T-helper 22 cell (primary cell): ENCODE measurements at places on chromosomes 6 and 20.

GRCh38 chr6:71107911-71108420, 151.1 kb upstream of the B3GAT2 start:
- no peak for DNase-seq

GRCh38 chr6:107780226-107780625, 43.9 kb downstream of the SCML4 start:
- DNase-seq = no peak

GRCh38 chr6:161804838-161805237, 531.0 kb upstream of the AGPAT4 start:
- no peak for DNase-seq

GRCh38 chr6:102820098-102820497, 1426.6 kb downstream of the GRIK2 start:
- no peak for DNase-seq

GRCh38 chr6:9412951-9413559, 977.7 kb upstream of the SLC35B3 start:
- no peak for DNase-seq

DNA sequence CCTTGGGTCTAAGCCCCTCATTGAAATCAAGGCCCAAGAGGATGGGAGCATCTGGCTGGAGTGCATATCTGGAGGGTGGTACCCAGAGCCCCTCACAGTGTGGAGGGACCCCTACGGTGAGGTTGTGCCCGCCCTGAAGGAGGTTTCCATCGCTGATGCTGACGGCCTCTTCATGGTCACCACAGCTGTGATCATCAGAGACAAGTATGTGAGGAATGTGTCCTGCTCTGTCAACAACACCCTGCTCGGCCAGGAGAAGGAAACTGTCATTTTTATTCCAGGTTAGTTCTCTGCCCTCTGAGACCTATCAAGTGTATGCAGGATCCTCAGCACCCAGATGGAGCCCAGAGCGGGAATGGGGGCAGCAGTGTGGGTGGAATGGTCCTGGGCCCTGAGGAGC, 5.1 kb downstream of the BTN2A2 start:
- no peak for DNase-seq

DNA sequence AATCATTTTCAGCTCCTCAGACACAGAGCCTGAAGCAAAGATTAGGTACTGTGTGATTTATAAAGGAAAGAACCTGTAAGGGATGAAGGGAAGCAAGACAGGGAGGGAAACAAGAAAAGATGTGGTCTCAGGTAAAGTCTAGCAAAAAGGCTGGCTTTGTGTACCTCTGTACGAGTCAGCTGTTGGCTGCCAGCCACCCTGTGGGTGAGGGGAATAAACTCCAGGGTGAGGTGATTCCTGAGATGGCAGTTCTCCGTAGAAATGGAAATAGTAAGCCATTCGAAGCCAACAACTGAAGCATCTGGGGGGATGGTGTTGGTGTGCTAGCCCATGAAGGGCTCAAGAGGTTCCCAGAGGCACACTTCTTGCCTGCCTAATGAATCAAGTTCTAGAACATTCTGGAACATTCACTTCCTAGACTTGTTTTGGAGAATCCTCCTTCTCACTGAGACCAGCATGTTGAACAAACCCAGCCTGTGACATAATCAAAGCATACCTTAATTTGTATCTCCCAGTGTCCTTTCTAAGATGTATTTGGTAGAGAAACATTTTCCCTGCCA, 10.6 kb upstream of the TTPAL start:
- no peak for DNase-seq

GRCh38 chr20:17971300-17972013, 2.6 kb downstream of the MGME1 start:
- no peak for DNase-seq

DNA sequence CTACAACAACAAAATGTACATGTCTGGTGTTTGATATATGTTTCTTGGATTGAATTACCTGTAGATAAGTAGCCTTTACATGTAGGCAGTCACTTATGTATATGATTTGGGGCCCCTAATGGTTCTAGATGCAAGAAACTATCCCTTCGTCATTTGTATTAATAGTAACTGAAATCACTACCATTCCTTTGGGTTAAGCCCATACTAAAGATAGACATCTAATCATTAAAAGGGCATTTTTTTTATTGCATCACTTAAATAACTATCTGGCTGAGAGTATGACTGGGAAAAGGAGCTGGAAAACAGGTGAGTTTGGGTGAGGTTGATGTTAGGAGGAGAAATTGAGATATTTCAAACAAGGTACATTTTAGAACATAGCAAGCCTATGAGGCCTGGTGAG, 213.5 kb upstream of the PLN start:
- no peak for DNase-seq

DNA sequence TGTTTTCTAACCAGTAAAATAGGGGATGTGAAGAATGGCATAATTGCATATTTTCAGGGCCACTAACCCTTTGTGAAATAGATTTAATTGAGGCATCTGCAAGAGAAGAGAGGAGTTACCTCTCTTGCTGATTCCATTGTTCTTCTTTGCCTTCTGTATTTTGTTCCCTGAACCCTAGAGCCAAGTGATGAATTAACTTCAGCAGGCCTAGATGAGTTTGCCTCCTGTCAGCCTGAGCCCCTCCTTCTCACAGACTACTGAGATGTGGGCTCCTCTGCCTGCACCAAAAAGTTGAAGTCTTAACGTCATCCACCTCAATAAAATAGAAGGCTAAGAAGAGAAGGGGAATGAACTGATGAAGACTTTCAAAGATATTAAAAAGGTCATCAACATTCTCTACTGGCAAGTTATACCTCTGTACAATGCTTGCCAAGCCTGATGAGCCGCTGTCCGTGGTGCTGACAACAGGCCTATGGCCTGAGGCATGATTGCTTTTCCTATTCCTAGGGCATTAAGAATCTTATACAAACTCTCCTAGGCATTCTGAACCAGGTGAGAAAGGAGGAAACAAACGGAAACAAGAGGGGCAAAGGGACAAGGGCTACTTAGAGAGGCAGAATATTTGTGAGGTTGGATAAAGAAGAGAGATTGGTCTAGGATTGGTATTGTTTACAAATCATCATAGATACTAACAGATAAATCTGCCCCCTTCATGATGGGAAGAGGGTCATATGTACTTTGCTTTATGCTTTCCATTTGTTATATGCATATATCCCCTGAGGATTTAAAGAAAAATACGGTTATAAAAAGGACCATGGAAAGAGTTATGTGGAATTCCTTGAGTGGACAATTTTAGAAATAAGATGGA, 46.8 kb downstream of the CD24 start:
- DNase-seq = no peak

GRCh38 chr6:74015427-74015826, 319.4 kb downstream of the CD109 start:
- DNase-seq = no peak

- no peak for DNase-seq
Measured at GRCh38 chr20:63663332-63664066, 5.4 kb downstream of the RTEL1 start.

DNA sequence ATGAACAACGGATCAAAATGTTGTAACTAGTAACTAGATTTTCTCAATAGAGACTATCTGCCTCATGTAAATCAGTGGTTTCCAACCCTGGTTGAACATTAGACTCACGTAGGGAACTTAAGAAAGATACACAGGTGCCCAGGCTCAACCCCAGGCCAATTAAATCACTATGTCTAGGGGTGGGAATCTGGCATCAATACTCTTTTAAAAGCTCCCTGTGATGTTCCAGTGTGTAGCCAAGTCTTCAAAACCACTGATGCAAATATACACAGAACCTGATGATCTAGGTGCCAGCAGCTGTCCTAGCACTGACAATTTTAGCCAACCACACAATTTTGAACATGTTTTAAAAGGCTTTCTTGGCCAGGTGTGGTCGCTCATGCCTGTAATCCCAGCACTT, 128.7 kb downstream of the TBC1D32 start:
- no peak for DNase-seq

DNA sequence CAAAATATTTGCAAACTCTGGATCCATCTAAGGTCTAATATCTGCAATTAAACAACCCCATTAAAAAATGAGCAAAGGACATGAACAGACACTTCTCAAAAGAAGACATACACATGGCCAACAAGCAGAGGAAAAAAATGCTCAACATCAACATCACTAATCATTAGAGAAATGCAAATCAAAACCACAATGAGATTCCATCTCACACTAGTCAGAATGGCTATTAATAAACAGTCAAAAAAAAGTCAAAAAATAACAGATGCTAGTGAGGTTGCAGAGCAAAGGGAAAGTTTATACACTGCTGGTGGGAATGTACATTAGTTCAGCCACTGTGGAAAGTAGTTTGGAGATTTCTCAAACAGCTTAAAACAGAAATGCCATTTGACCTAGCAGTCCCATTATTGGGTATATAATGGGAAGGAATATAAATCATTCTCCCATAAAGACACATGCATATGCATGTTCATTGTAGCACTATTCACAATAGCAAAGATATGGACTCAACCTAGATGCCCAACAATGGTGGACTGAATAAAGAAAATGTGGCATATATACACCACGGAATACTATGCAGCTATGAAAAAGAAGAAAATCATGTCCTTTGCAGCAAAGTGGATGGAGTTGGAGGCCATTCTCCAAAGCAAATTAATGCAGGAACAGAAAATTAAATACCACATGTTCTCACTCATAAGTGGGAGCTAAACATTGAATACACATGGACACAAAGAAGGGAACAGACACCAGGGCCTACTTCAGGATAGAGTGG, 9.1 kb downstream of the ZNFX1 start:
- DNase-seq = no peak

DNA sequence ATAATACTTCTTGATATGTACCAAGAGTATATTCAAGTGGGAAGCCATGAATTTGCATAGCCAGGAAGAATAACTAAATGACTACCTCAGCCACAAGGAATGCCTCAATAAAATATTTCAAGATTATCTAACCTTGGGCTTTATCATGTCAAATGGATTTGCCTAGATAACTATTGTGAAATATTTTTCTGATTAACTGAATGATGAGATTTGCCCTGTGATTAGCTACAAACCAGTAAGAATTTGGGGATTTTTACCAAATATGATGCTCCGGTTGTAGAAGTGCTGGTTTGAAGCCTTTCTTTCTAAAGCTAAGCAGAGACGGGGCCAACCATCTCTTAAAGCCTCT, 125.6 kb upstream of the LAMP5 start:
- no peak for DNase-seq

DNA sequence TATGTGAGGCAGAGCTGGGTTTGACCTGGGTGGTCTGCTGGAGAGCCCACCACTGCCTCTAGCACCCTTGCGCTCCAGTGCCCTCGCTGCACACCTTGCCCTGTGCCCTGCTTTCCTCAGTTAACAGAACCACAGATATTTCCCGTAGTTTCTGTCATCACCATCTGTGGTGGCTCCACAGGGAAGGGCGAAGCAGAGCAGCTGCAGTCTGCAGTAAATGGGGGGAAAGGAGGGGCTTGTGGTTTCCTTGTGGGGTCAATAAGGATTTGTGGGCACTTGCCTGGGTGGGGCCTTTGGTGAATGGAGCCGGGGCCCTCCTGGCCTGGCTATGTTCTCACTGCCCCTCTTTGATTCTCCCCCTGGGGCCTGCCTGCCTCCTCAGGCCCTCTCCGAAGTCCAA, 21.2 kb upstream of the CCDC167 start:
- DNase-seq = no peak

GRCh38 chr6:41901882-41902519, 6.8 kb upstream of the USP49 start:
- DNase-seq = peak; percentile 14

DNA sequence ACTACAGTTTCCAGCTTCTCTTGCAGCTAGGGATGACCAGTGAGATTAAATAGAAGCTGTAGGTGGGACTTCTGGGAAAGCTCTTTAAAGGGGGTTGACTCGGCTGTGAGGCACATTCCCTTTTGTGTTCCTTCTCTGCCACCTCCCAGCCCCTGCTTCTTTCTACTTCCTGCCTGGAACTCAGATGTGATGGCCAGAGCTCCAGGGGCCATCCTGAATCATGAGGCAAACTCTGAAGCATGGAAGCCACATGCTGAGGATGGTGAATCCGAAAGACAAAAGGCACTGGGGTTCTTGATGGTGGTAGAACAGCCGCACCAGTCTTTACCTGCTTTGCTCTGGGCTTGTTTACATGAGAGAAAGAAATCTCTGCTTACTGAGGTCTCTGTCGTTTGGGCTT, 9.1 kb downstream of the CEBPB start:
- DNase-seq = no peak

GRCh38 chr20:62938105-62938888, at the start of gene GID8:
TSS of gene GID8 (plus strand) at chr20:62938147. CDS start at chr20:62941503, 3,356 bp downstream.
- DNase-seq = no peak

DNA sequence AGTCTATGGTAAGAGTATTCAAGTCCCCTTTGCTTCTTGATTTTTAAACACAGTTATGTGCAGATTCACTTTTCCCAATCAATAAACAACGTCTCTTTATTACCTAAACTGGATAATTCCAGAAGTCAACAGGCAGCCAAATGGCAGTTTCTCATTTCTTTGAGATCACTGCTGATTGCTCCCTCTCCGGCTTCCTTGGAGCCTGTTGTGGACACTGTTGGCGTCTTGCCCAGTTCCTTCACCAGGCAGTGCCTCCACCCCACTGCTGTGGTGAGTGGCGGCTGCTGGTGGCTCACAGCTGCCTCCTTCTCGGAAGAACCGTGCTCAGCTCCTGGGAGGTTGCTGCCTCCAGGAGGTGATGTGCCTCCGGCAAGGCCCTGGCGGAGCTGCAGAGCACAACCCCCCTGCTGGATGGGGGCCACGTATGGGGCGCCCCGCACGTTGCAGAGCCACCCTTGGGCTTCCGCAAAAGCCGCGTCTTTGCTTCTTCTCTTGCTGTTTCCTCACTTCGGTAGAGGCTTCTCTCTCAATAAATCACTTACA, 105.1 kb upstream of the CNKSR3 start:
- no peak for DNase-seq

DNA sequence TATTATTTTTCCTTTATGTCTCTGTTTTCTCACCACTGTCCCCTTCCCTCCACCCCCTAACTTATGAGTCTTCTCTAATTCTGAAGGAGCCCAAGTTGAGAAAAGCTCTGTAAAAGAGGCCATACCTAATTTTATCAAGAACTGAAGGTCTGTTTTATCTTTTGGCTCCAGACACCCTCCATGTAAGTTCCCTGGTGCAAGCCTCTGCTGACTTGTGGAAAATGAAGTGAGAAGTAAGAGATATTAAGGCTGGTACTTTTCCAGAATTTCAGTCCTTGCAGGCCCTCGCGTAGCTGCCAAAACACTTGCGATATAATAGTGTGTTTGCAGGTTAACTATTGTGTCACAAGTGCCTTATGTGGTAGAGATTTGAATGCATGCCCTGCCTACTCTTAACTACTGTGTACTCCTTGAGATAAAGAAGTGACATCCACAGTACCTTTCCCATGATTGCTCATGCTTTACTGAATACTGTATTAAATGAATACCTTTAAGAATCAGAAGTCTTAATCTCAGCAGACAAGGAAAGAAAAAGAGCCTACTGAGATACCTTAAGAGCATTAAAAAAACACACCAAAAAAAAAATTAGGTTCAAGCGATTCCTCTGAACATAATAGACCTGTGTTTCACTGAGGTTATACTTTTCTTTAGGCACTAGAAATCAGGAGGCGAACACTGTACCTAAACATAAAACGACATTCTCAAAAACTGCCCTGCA, 143.6 kb upstream of the ZNF184 start:
- no peak for DNase-seq

DNA sequence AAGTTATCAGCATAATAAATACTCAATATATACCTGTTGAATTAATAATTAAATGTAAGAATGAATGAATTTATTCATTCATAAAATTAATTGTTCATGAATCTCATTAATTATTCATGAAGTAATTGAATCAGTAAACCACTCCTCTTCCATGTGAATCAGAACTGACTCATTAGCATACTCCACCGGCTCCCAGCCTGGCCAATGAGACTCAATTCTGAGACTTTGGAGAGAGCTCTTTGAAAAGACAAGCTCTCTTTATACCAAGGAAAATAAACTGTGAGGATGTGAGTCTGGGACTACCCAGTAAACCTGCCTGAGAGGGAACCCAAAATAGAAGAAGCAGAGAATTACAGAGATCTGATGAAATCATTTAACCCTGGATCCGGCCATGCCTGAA, 8.4 kb upstream of the SLC2A10 start:
- DNase-seq = no peak
